ENCODE measurements at places on chromosomes 3 and 15.

DNA sequence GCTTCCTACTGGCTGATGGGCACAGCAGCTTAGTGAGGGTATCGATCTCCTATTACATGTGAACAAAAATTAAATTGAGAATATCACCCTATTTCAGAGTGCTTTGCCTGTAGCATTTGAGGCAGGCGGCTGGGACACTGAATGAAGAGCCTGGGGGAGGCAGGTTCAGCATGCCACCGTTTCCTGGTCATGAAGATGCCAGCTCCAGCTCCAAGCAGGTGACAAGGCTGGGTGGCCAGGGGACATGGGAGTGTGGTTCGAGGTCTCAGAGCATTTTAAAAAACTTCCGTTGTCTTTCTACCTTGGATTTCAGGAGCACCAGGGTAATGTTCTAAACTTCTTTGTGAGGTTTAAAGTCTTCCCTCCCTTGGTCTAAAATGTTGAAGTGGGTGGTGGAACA is 158.2 kb downstream of the RPLP1 start:
- no peak for DNase-seq

GRCh38 chr15:63860555-63860954 is 26.8 kb upstream of the HERC1 start:
- no peak for DNase-seq

DNA sequence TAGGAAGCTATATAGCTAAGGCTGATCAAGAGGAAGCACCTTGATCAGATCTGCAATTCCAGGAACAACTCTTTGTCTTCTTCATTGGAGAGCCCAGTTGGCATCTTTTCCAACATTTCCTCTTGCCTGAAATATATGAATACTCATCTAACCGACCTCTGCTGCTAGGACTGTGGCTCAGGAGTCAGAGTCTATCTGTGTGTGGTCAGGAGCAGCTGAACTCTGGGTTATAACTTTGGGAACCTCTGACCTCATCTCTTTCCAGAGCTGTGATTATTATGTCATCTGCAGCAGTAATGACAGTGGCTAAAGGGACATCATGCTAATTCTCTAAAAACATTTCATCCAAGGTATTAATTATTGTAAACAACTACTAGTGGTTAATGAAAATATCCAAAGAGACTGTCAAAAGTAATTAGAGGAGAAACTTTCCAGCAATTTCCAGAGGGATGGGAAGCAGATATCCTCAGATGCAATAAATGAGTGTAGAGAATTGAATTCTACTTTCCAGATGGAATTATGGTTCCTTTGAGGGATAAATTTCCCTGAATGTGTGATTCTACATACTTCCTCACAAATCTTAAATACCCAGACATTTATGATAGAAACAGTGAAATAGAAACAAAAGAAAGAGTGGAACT is 11.5 kb upstream of the SPINK8 start:
- no peak for DNase-seq

DNA sequence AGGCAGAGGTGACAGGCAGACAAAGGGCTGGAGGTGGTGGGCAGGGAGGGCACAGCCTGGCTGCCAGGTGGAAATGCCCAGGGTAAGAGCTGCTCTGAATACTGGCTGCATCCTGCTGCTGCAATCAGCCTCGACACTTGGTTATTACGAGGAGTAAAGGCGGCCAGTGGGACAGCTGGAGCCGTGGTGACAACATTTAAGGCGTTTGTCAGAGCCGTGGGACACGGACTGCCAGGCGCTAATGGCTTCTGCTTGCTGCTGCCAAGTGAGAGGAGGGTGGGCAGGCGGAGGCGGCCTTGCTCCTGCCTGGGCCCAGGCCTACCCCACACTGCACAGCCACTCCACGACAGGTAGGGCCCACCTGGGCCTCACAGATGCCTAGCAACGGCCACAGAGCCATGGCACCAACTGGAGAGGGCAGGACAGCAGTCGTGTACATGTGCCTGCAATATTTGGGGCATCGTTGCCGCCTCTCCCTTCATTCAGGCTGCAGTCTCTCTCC is 49.2 kb upstream of the TMEM115 start:
- no peak for DNase-seq

- DNase-seq, result no peak
Measured at GRCh38 chr3:118942671-118943070, 92.0 kb downstream of the IGSF11 start.

GRCh38 chr3:84547207-84547606 is 411.6 kb upstream of the CADM2 start:
- DNase-seq, result no peak

DNA sequence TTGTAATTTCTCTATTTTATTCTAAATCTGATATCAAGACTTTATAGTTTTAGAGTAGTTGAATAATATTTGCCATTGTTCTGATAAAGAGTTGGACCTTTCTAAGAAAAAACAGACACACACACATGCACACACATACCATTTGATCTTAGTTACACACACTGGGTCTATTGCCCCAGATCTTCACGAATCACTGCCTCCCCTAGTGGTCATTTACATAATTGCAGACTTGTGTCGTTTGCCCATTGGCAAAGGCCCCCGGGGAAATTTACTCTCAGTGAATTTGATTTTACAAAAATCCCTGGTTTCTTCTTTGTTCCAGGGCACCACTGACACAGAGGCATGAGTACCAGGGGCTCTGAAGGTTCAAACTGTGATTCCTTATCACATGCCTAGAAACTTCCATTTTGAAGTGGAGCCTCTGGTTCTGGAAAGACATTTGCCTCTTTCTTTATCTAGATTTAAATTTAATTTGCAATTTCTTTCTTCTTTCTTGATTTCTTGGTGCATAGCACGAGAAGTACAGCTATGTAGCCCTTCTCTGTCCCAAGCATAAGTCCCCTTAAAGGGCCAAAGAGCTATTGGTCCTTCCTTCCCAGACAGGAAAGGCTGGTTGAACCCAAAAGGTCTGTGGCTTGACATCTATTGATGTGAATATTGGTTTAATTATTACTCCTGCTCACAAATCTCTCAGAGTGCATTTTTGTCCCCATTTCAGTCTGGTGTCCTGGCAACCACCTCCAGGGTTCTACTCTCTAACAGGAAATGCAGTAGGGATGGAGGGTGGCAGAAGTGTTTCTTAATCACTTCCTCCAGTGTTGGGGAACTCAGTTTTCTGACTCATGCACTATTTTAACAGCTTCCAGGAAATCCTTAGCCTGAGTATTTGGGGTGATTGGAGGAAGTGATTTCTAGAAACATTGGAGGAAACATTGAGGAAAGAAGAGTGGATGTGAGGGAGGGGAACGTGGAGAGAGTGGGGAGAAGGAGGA is 32.4 kb upstream of the SLC6A11 start:
- DNase-seq, result no peak

DNA sequence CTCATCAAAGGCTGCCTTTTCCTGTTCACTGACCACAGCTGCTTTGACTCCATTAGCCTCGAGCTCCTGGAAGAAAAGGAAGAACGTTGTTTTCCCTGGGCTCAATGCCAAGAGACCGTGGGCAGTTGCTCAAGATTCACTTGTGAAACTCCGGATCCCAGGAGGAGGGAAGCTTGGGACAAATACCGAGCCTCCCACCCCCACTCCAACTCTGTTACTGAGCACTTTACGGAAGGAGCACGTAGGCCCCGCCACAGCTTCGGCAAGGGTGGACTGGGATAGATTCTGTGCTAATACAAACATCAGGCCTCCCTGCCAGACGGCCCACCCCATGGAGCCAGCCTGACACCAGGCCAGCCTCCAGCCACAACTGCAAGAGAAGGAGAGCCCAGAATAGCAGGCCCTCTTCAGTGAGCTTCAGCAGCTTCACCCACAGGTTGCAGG is 10.8 kb upstream of the FANCD2 start:
- no peak for DNase-seq

DNA sequence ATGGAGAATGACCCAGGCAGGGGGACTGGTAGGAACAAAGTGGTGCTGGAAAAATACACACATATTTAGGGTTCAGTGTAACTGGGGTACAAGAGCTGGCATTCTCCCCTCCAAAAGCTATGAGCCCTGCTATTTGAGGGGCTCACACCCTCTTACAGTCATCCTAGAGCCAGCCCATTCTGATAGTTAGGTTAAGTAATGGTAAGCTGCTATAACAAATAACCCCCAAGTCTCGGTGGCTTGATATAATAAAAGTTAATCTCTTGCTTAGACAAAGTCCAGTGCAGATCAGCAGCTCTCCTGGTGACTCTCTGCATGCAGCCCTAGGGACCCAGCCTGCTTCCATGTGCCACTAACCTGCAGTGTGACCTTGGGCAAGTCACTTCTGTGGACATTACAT is 234.9 kb upstream of the HES1 start:
- no peak for DNase-seq

DNA sequence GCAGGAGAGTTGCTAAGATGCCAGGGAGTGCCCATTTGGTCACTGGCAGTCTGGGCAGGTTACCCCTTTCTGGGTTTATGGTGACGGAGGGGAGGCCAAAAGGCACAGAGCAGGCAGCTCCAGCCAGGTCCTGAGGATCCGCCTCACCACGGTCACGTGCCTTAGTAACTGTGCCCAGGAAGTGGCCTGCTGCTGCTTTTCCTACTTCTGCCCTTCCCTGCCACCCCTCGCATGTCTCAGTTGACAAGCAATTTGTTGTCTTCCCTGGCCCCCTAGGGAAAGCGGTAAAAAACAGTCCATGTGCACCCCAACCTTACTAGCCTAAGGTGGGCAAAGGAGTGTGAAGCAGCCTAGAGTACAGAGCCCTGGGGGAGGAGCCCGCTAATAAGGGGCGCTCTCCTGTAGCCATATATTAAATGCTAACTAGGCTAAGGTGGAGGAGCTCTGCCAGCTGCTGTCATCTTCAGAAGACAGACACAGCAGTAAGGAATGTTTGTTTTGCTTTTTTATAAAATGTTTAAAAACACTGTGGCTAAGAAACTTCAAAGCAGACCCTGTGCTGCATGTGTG is 9.1 kb upstream of the LIPH start:
- DNase-seq, result no peak

DNA sequence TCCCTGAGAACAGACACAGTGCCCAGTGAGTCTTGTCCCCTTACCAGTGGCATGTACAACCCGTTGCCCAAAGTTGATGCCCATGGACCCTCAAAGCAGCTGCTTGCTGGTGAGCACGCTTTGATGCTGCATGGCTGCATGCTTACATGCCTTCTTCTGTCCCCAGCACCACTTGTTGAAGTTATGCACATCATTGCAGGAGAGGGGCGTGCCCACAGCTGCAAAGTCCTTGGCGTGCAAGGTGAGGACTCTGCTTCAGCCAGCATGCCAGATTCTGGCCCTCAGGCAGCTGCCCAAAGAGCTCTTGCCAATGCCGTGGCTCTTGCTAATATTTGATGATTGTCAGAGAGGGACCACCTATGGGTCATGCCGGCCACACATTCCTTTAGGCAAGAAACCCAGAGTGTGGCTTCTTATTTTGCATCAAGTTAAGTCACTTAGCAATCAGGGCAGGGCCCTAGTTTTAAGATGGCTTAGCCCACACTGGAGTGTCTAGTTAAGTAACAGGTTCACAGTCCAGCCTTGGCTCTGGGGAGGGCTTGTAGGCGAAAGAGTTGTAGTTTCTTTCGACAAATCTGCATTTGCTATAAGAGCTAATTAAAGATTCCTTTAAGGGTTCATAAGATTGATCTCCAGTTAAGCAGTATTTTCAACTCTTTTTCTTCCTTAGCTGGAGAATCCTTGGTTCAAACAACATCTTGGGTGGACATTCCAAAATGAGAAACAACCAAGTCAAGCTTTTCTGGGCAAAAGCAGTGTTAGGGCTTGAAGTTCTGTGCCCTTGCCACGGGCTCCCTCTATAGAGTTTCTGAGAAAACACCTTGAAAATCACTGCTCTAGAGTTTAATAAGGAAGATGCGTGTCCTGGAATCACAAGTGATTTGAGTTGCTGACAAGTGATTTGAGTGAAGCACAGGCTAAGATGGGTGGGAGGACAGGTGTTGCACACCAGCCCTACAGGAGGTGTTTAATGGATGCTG is 128.6 kb downstream of the SLCO3A1 start:
- DNase-seq, result no peak

GRCh38 chr15:68507447-68507846 is 71.3 kb upstream of the CORO2B start:
- no peak for DNase-seq

GRCh38 chr3:186456731-186457191 is 87.4 kb downstream of the CRYGS start:
- DNase-seq, result no peak

DNA sequence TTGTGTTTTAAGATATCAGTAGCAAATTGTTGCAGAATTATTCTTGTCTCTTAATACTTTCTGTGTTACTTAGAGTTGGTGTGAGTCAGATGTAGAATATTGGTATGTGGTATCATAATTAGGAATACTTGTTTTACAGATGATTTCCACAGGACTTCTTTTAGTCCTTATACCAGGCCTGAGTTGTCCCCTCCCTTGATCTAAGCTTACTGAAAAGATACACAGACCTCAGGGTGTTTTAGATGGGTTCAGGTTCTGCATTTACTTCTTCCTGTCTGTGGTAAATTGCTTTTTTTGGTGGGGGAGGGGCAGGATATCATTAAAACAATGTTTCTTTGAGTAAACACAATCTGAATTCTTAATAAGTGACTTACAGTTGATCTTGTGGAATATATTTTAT is 14.2 kb downstream of the DZIP3 start:
- DNase-seq, result no peak

GRCh38 chr15:101455291-101456025 is 34.0 kb downstream of the PCSK6 start:
- DNase-seq, result no peak

GRCh38 chr3:882533-882932 is 210.3 kb upstream of the CNTN6 start:
- no peak for DNase-seq

- DNase-seq, result no peak
Measured at GRCh38 chr3:179355996-179356395, 8.5 kb downstream of the MFN1 start.

DNA sequence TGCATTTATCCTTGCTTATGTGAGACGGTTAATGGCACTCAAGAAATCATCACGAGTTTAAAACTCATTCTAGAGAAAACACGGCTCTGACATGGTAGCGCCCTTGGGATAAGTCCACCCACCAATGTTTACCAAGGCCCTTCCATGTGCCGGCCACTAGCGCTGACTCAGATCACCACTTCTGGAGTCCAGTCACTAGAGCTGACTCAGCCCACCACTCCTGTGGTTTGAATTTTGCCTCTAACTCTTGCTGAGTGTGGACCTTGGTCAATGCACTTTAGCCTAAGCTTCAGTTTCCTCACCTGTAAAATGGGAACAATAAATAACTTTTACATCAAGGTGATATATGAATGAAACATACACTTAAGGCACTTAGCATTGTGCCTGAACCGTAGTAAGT is 358.4 kb upstream of the PROK2 start:
- no peak for DNase-seq

DNA sequence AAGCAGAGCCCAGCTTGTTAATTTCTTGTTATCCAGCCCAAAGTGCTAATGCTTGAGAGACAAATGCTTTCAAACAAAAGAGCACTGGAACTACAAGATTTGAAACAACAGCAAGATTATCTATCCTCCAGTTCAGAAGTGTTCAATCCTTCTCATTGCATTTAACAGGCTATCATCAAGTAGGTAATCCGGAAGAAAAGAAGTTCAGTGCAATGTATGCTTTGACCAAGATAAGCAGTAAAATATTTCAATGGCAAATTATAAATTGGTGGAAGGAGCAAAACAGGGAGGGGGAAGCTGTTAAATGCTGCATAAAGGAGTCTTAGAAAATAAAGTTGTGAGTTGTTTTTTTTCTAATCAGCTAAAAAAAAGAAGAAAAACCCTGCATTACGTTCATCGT is 8.8 kb downstream of the LRIG1 start:
- no peak for DNase-seq
